ENCODE measurements at places on chromosomes 1 and 21.

DNA sequence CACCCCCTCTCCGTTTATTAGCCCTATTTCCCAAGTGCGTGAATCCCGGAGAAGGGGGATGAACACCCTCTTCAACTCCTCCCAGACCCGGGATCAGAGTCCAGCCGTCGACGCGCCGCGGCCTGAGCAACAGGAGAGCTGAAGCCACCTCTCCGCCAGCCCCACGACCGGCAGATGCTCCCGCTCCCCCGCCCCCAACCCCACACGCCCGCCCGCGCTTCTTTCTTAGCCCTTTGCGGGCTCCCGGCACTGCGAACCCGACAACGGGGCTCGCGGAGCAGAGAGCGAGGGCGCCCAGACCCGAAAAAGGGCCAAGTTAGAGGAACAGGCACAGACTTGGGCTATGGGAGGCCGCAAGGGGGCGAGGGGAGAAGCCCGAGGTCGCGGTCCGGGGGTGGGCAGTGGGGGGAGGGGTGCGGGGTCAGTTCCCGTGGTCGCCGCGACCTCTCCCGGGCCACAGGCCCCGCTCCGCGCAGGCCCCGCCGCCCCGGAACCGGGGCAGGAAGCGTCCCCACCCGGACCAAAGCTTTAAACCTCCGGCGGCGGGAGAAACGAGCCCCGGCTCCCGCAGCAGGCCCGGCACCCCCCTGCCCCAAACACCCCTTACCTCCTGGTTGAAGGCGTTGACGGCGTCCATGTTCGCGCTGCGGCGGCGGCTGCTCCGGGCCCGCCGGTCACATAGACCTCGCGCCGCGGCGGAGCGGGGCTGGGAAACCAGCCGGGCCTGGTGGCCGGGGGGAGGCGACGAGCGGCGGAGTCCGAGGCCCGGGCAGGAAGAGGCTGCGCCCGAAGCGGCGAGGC is 662 bp downstream of the SCAF4 start:
- H3K4me1 ChIP-seq, result peaks cover 13% of the 10 kb centered on the region
- DNase-seq, result peak; percentile 43
- H3K27me3 ChIP-seq, result no peaks in the 10 kb centered on the region
- peak overlapping the region; percentile 72 for H3K4me3 ChIP-seq
- H3K27ac ChIP-seq, result peak overlapping the region; percentile 56

DNA sequence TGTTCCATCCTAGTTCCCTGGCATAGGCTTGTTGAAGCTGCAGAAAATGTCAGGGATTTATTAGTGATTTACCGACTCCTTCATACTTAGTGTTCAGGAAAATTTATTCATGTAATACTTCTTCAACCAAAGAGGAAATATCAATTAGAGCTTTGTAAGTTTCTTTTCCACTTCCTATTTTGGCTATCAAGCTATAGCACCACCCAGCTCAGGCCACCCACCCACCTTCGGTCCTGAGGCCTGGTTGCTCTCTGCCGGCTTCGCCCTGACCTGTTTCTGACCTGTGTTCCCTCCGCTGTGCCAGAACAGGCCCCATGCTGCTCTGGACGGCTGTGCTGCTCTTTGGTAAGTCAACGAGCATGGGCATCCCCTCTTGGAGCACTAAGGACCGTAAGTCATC is at the start of gene FCRL6:
Gene FCRL6 (plus strand): TSS at position 250 of the 400 bp plus-strand sequence. CDS start 65 bp downstream, at position 315.
- no peaks in the 10 kb centered on the region for H3K27me3 ChIP-seq
- no peak for DNase-seq
- H3K27ac ChIP-seq, result peak within 1 kb of the TSS; percentile 92
- H3K4me3 ChIP-seq, result peak within 1 kb of the TSS; percentile 86
- H3K36me3 ChIP-seq, result peaks cover 25% of the 10 kb centered on the region
- peaks cover 76% of the 10 kb centered on the region for H3K4me1 ChIP-seq

DNA sequence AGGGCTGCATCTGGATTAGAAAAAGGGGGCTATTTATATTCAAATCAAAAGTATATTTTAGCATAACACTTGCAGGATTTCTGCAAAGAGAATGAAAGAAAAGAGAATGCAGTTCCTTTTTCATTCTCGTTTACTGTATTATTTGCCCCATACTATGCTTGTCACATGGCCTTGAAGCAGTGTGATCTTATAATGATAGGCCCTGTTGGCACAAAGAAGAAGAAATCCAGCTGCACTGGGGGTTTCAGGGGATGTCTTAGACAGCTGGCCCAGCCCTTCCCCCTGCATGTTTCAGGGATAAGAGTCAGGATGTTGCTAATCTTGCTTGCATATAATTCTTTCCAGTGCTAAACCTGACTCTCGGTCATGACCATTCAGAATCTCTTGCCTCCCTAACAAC is 369.5 kb downstream of the SEC16B start:
- no peaks in the 10 kb centered on the region for H3K36me3 ChIP-seq
- H3K27ac ChIP-seq, result no peak overlapping the region
- no peaks in the 10 kb centered on the region for H3K4me1 ChIP-seq
- no peak overlapping the region for H3K4me3 ChIP-seq
- no peak for DNase-seq

GRCh38 chr1:8035289-8035688 is 9.2 kb upstream of the ERRFI1 start:
- DNase-seq, result no peak
- no peak overlapping the region for H3K27ac ChIP-seq
- no peaks in the 10 kb centered on the region for H3K27me3 ChIP-seq
- no peaks in the 10 kb centered on the region for H3K36me3 ChIP-seq
- no peak overlapping the region for H3K4me3 ChIP-seq

DNA sequence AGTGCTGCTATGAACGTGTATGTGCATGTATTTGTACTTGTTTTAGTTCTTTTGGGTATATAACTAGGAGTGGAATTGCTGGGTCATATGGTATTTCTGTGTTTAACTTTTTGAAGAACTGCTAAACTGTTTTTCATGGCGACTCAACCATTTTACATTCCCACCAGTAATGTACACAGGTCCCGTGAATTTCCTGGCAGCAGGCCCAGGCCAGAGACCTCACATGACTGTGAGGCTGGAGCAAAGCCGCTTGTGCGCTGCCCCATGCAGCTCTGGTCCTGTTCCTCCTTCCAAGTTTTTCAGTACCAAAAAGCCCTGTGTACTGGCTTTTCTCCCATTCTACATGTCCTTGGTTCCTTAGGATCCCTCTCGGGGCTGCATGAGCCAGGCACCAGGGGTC is 29.6 kb downstream of the ACOT11 start:
- no peaks in the 10 kb centered on the region for H3K4me1 ChIP-seq
- H3K4me3 ChIP-seq, result no peak overlapping the region
- peaks cover 17% of the 10 kb centered on the region for H3K27me3 ChIP-seq
- no peak overlapping the region for H3K27ac ChIP-seq
- H3K36me3 ChIP-seq, result no peaks in the 10 kb centered on the region

Data from effector memory CD8-positive, alpha-beta T cell (primary cell).